ENCODE measurements at places on chromosomes 13 and 19.

GRCh38 chr13:76816394-76816793 is 69.8 kb downstream of the KCTD12 start:
- DNase-seq, result no peak

DNA sequence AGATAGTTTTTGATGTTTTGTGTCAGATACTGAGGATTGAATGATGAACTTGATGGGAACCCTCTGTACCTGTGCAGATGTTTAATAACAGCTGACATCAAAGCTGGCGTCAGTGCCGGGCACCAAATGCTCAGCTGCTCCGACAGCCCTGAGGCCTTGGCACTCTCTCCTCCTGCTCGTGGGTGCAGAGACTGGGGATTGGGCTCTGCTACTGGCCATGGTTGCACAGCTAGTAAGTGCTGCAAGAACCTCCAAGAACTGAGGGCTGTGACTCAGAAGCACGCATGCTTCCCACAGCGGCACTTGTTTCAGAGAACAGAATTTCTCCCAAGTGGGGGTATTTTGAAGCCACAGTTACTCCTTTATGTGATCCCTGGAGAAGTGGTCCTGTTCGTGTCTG is 5.9 kb downstream of the LAMP1 start:
- DNase-seq, result no peak

GRCh38 chr13:88472316-88472715 is 801.1 kb downstream of the SLITRK5 start:
- no peak for DNase-seq

DNA sequence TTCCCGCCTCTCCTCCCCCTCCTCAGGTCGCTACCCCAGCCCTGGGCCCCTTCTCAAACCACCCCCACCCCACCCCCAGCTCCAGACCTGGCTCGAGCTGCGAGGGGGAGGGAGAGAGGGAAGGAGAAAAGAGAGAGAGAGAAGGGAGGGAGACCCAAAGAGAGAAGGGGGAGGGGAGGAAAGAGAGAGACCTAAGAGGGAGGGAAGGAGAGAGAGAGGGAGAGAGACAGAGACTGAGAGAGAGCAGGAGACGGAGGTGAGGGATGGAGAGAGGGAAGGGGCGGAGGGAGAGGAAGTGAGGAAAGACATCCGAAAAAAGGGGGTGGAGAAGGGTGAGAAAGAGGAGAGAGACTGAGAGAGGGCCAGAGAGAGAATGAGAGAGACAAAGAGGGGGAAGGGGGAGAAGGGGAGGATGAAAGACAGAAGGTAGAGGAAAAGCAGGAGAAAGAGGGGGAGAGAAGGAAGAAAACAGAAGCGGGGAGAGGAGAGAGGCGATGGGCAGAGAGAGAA is 2.0 kb upstream of the SPACA6 start:
- no peak for DNase-seq

DNA sequence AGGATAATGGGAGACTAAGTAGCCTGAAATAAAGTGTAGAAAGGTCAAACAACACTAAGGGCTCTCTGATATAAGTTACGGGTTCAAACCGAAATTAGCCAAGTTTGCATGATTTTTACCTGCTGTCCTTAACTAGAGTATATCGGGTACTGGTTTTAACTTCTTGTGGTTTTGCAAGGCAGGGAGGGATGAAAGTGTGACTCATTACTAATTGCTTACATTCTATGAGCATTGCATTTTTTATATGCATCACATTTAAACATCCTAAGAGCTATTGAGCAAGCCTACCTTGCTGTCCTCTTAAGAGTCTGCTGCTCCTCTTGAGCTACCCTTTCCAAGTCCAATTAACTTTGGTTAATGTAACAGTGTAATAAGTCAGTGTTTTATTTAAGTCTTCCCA is 415.4 kb downstream of the SLITRK5 start:
- DNase-seq, result no peak

GRCh38 chr13:45511310-45512097 is 46.8 kb downstream of the COG3 start:
- DNase-seq, result peak; percentile 4

DNA sequence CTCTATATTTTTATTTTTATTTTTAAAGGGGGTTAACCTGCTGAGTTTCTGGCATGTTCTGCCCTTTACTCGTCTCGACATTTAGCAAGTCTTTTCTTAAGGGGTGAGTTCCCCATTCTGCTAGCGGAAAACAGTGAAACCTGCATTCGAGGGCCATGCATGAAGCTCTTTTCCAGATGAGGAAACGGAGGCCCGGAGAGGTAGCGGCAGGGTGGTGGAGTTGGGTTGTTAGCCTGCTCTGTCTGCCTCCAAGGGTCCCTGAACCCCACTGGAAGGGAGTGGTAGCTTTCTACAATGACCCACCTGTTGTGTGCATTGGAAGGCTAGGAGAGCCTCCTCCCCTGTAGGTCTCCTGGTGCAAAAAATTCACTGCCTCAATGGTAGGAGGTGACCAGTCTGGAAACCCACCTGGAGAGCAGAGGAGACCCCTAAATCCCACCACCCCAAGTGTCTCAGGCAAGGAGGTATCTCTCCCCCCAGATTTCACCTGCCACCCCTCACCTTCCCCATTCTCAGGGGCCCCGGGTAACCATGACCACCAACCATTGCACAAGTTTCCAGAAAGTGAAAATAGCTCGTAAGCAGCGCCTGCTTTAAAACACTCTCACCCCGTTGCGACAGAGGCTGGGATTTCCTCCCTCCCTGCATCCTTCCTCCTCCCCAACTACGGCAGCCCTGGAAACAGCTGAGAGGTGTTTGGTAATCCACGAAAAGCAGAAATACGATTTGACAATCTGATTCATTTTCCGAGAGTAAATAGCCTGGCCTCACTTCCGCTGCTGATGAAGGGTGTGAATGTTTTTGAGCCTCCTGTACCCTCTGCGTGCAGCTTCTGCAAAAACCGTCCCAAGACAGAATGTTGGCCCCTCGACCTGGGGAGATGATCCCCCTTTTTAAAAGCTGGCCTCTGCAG is 3.5 kb downstream of the KLF2 start:
- no peak for DNase-seq

DNA sequence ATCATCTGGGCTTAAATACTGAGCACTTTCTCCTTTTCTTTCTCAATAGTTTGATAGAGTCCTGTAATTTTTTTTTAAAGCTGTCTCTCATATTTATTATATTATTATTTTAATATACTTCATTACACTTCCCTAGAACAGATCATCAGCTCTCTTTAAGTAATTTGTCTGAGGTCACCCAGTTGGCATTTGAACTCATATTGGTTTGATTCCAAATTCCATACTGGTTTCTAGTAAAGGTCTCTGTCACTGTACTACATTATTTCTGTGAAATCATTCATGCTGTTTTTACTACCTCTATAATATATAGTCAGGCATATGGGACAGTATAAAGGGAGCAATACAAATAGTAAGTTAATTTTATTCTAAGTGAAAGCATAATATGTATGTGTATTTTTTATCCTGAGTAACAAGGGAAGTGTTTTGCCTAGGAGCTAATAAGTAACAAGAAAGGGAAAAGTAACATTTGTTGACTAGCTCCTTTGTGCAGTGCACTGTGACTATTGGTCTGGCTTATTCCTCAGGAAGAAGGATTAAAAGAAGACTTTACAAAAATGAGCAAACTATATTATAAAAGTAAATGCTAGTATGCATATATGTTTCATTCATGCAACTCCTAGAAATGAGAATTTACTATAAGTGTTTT is 14.3 kb downstream of the LPAR6 start:
- DNase-seq, result no peak

DNA sequence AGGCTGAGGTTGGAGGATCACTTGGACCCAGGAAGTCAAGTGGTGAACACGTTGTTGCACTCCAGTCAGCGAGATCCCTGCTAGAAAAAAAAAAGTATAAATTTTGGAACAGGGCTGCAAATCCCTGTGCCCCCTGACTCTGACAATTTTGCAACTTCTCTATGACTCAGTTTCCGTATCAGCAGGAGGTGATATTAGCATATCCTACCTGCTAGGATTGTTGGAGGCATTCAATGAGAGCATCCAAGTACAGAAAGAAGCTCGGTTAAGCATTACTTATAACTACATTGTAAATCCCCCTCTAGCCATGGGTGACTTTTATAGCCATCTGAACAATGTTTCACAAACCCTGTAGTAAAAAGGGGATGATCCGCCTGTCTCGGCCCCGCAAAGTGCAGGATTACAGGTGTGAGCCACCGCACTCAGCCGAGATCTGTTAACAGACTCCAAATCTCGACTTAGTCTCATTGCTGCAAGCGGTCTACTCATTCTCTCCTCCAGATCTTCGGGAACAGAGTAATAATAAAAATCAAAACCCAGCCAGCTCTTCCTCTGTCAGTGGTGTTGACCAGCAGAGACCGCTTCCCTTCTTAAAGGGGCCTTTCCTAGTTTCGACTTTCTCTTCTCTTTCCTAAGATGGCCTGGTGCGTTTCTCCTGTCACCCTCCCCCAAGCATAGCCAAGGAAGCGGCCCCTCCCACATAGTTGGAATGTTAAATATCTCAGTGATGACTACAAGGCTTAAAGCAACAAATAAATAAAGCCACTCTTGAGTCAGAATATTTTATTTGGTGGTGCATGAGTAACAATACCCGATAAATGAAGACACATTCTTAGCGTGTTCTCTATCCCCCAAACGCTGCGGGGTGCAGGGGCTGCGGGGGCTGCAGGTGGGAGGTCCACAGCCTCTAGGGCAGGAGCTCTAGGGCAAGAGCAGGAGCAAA is 10.3 kb upstream of the BICRA start:
- DNase-seq, result no peak

DNA sequence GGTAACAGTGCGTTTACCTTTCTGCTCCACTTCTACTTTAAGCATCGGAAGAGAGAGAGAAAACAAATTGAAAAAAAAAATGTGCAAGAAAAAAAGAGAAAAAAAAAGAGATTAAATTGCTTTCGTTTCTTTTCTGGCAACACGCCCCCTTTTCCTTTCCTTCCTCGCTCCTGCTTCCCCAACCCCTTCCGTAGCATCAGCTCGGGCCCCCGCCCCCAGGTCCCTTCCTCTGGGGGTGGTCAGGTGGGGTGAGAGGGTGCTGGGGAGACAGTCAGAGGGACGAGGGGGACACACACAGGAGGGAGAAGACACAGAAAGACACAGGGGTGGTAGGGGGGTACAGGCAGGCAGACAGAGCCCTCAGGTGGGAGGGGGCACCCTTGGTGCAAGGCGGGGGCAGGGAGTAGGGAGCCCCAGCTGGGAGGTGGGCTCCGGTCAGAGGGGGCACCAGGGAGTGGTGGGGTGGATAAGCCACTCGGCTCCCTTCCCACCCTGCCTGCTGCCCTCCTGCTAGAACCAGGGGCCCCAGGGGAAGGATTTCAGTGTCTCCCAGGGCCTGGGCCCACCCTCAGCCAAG is 30.7 kb upstream of the ASF1B start:
- no peak for DNase-seq

- no peak for DNase-seq
These were observed 337.3 kb upstream of the DACH1 start for GRCh38 chr13:72204291-72204690.

GRCh38 chr19:33520844-33521479 is 629 bp downstream of the PEPD start:
- no peak for DNase-seq

GRCh38 chr13:37918116-37918714 is 48.6 kb upstream of the TRPC4 start:
- no peak for DNase-seq

DNA sequence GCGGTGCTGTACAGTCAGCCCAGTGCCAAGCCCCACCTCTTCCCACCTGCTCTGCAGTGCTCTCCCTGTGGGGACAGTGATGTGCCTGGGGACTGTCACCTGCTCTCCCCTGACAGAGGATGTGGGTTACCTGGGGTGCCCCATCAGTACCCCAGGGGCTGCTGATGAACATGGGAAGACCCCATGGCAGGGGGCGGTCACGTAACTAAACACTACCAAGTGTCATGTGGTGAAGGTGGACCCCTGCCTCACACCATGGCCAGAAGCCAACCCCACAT is 12.7 kb downstream of the KDM4B start:
- DNase-seq, result no peak

DNA sequence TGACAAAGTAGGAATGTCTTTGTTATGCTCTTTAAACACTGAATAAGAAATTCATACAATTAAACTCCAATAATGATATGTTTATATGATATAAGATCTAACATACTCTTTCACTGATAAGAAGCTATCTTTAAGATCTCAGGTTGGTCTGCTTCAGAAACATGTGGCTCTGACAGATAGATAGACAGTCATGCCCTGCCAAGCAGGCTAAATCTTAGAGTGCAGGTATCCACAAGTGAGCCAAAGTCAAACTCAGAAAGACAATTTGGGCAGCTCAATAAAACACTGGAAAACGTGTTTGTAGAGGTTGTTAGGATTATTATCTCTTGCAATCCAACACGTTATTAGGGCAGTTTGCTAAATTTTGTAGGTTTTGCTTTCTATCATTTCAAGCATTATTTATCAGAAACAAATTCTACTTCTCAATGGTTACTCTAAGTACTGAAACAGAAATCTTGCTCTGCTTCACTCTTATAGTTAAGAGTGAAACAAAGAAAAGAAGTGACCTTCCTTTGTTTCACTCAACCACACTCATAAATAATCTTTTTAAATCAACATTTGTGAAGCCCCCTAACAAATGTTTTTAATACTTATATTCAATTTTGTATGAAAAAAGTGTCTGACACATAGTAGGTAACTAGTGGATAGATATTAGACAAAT is 1255.6 kb downstream of the DIAPH3 start:
- DNase-seq, result no peak

DNA sequence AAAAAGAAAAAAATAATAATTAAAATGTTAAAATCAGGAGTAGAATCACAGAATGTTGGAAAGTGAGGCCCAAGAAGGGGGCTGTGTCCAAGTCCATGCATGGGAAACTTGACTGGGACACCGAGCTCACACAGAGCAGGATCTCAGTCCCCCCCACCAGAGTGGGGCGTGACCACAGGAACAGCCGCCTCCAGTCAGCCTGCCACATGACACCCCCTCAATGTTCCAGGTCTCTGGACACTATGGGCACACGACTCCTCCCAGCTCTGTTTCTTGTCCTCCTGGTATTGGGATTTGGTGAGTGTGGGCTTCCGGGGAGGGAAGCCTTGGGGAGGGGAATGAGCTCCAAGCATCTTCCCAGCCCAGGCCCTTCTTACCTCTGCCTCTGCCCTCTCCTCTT is 2.4 kb downstream of the APOC2 start:
- DNase-seq, result no peak

GRCh38 chr13:111954661-111955411 is 112.1 kb upstream of the SOX1 start:
- DNase-seq, result no peak

GRCh38 chr19:11061952-11062351 is 27.3 kb upstream of the LDLR start:
- no peak for DNase-seq

All from stimulated activated CD8-positive, alpha-beta memory T cell treated with anti-CD3 and anti-CD28 coated beads, Interleukin-15, amount 100 ng/mL, for 48 hours (primary cell).